ENCODE measurements at places on chromosomes 6 and 20.

- no peaks in the 10 kb centered on the region for H3K27me3 ChIP-seq
- H3K4me3 ChIP-seq = no peak overlapping the region
- H3K4me1 ChIP-seq = no peaks in the 10 kb centered on the region
- H3K36me3 ChIP-seq = no peaks in the 10 kb centered on the region
- H3K27ac ChIP-seq = no peak overlapping the region
These were observed 125.8 kb downstream of the MYB start for GRCh38 chr6:135306740-135307420.

GRCh38 chr6:131250122-131250521, 114.9 kb downstream of the AKAP7 start:
- no peaks in the 10 kb centered on the region for H3K36me3 ChIP-seq
- H3K4me3 ChIP-seq = peak overlapping the region; percentile 23
- no peak for DNase-seq
- H3K4me1 ChIP-seq = no peaks in the 10 kb centered on the region
- H3K27me3 ChIP-seq = no peaks in the 10 kb centered on the region

GRCh38 chr20:4325548-4326187, 310.3 kb upstream of the RNF24 start:
- DNase-seq = no peak
- no peak overlapping the region for H3K4me3 ChIP-seq
- H3K4me1 ChIP-seq = no peaks in the 10 kb centered on the region
- peaks cover 3% of the 10 kb centered on the region for H3K27me3 ChIP-seq

DNA sequence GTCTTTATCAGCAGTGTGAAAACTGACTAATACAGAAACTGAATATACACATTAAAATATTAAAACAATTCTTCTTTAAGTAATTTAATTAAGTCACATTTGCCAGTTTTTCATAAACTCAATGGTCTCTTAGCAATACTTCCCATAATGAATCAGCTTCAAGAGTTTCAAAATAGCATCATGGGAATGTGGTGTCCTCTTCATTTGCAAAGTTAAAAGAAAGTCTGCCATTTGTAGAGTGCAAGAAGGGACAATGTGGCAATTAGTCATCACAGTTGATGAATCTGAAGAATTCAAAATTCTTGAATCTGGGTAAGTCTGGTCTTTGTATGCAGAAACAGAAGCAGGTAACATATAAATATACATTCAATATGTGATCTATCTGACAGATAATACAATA, 38.7 kb downstream of the SYNE1 start:
- no peak overlapping the region for H3K27ac ChIP-seq
- H3K27me3 ChIP-seq = no peaks in the 10 kb centered on the region
- H3K36me3 ChIP-seq = no peaks in the 10 kb centered on the region
- no peaks in the 10 kb centered on the region for H3K4me1 ChIP-seq

DNA sequence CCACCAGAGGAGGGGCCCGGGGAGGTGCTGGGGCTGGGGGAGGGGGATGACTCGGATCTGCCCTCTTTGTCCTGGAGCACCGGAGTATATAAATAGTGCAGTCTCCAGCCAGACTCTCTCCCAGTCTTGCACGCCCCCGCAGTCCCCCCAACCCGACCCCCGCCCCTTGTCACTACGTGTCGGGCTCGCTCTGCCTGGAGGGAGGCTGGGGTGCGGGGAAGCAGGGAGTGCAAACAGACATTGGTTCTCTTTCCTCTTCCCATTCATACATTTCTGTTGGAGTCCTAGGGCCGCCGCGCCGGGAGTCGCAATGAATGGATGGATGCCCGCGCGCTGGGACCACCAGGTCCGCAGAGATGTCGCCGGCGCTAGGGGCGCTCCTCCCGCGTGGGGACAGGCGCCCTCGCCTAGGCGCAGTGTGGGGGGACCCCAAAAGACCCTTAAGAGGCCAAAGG, 179.3 kb downstream of the TBXT start:
- H3K4me3 ChIP-seq = no peak overlapping the region
- H3K4me1 ChIP-seq = no peaks in the 10 kb centered on the region
- no peak overlapping the region for H3K27ac ChIP-seq
- H3K27me3 ChIP-seq = peaks cover 9% of the 10 kb centered on the region

GRCh38 chr6:118639054-118639964, 12.1 kb downstream of the CEP85L start:
- H3K4me1 ChIP-seq = peaks cover 7% of the 10 kb centered on the region
- DNase-seq = no peak
- H3K4me3 ChIP-seq = no peak overlapping the region

DNA sequence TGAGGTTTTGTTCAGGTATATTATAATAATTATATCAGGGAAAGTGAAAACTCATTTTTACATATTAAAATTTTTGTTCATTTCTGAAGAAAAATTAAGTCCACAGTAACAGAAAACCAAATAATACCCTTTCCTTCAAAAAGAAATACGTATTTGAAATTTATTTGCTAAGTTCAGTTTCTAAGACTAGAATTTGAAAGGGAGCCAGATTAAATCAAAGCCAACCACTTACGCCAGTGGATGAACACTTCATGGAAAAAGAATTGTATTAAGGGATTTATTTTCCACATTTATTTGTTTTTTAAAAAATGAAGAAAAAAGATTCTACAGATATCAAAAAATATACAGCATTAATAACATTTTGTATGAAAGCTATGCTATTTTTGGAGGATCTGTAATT, 654.4 kb downstream of the EYS start:
- H3K4me1 ChIP-seq = no peaks in the 10 kb centered on the region
- no peak overlapping the region for H3K4me3 ChIP-seq
- H3K36me3 ChIP-seq = no peaks in the 10 kb centered on the region
- no peaks in the 10 kb centered on the region for H3K27me3 ChIP-seq

DNA sequence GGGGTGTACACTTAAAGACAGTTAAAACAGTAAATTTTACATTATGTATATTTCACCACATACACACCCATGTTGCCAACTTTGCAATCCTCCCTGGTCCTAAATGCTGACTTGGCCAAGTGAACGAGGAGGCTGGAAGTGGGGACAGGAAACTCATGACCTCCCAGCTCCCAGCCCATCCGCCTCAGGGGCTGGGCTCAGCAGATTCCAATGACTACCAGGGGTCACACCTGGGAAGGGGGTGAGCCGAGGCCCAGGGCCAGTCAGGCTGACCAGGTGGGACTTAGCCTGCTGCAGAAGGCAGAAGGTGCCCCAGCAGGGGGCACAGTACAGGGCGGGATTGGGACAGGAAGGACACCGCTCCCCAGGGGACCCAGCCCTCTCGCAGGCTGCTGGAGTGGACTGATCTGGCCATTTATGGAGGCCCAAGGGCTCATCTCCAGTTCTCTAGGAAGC, 2.4 kb downstream of the SIGLEC1 start:
- no peak for DNase-seq
- H3K4me3 ChIP-seq = no peak overlapping the region
- H3K27ac ChIP-seq = no peak overlapping the region
- no peaks in the 10 kb centered on the region for H3K27me3 ChIP-seq
- H3K4me1 ChIP-seq = peaks cover 5% of the 10 kb centered on the region
- no peaks in the 10 kb centered on the region for H3K36me3 ChIP-seq

DNA sequence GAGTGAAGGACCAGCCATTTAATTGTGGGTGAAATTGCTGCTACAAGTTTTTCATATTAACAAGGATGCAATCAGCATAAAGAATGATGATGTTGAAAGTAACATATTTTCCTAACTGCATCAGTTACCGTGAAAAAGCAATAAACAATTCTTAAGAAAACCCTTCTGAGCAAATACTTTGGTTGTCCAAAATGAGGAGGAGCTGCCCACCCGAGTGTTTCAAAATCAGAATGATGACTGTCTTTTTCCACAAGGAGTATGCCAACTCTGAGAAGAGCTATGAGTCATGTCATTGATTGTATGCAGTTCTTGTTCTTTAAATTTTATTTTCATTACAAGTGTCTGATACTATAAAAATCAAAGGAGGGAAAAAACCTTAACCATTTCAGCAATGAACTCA, 470.5 kb downstream of the COL12A1 start:
- no peaks in the 10 kb centered on the region for H3K27me3 ChIP-seq
- H3K36me3 ChIP-seq = no peaks in the 10 kb centered on the region
- no peak overlapping the region for H3K27ac ChIP-seq
- H3K4me1 ChIP-seq = no peaks in the 10 kb centered on the region
- H3K4me3 ChIP-seq = no peak overlapping the region

DNA sequence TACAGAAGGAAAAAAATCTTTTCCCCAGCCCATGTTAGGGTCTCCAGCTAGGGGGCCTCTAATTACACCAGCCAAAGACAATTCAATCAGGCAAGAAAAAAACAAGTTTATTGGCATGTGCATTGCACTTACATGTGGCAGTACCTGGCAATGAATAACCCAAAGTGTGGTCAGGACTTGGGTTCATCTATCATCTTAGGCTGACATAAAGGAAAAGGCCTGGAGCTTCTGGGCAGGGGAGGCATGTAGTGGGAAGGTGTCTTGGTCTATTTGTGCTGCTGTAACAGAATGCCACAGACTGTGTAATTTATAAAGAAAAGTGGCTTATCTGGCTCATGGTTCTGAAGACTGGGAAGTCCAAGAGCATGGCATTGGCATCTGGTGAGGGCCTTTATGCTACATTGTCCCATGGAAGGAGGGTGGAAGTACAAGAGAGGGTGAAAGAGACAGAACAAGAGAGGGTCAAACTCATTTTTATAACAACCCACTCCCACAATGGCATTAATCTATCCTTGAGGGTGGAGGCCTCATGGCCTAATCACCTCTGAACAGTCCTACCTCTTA, 4.4 kb upstream of the PYGB start:
- peaks cover 11% of the 10 kb centered on the region for H3K4me1 ChIP-seq
- H3K36me3 ChIP-seq = no peaks in the 10 kb centered on the region
- H3K4me3 ChIP-seq = no peak overlapping the region
- DNase-seq = no peak

- no peak overlapping the region for H3K27ac ChIP-seq
- DNase-seq = peak; percentile 24
- no peaks in the 10 kb centered on the region for H3K27me3 ChIP-seq
- H3K36me3 ChIP-seq = no peaks in the 10 kb centered on the region
These were observed 548 bp downstream of the AGPAT4 start for GRCh38 chr6:161273274-161273751.

DNA sequence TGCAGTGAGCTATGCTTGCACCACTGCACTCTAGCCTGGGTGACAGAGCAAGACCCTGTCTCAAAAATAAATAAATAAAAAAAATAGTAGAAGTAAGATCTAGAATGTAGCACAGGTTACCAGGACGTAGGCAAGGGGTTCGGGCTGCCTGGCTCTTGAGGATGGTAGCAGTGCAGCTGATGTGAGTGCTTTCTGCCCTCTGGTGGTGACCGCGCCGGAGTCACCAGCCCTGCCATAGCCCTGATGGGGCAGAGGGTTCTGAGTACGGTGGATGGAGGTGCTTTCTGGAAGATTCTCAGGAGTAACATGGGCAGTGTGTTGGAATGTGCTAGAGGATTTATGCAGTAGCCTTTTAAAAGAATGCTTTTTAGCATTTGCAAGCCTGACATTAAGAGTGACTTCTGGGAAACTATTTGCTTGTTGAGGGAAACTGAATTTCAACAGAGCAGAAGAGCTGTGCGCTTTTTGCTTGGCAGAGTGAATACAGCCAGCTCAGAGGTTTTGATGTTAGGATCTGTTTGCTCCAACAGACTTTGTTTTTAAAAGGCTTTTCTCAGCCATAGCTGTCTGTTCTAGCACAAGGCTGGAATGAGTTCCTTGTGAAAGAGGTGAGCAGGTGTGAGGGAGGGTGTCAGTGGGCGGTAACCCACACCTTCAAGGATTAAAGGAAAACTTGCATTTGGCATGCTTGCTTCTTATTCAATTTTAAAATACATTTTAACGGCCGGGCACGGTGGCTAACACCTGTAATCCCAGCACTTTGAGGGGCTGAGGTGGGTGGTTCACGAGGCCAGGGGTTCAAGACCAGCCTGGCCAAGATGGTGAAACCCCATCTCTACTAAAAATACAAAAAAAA, 65.9 kb downstream of the PTPN1 start:
- DNase-seq = peak; percentile 55
- H3K27me3 ChIP-seq = no peaks in the 10 kb centered on the region
- H3K27ac ChIP-seq = no peak overlapping the region
- peaks cover 86% of the 10 kb centered on the region for H3K36me3 ChIP-seq
- peaks cover 7% of the 10 kb centered on the region for H3K4me1 ChIP-seq
- no peak overlapping the region for H3K4me3 ChIP-seq

All from CD4-positive, alpha-beta T cell (primary cell).